GOT3 (cell line): ENCODE measurements at places on chromosomes 7 and 10.

GRCh38 chr10:104052431-104052830 is 33.2 kb downstream of the COL17A1 start:
- no peak for DNase-seq

DNA sequence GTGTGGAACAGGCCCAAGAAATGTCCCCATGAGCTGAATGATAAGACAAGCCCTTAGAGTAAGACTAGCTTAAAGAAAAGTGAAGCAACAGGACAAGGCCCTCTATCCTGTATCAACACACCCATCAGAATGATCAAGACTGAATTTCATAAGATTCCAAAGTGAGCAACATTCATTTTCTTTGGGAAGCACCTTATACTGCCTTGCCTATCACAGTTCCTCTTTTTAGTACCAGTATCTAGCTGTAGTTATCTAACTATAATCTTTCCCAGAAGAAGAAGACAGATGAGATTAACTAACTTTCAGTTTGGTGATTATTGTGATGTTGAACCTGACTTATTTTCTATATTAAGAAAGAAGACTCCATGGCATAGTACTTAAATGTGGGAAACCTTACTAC is 391.2 kb downstream of the PHTF2 start:
- DNase-seq = no peak

GRCh38 chr7:147308539-147308938 is 1191.9 kb downstream of the CNTNAP2 start:
- DNase-seq = no peak

- no peak for DNase-seq
Measured at GRCh38 chr10:66717231-66717981, 208.4 kb upstream of the LRRTM3 start.

- DNase-seq = no peak
Measured at GRCh38 chr10:64011912-64012714, 490.9 kb downstream of the REEP3 start.

- DNase-seq = peak; percentile 14
Measured at GRCh38 chr10:24360282-24361127, 151.6 kb downstream of the KIAA1217 start.

DNA sequence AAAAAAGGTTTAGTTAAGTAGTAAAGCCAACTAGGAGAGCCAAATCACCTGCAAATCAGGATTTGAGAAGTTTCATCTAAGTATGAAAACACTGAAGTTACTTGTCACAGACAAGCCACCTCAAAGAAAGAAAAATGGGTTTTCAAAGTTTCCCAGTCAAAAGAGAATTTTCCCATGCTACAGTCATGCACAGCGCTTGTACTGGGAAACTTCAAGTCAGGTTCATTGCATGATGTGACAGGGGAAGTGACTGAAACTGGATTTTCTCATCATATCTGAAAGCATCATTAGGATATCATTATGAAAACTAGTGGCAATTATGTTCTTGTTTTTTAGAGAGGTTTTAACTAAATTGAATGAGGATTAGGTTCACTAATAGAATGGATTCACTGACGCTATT is 167.0 kb downstream of the SGMS1 start:
- no peak for DNase-seq

GRCh38 chr10:33820531-33820930 is 486.1 kb upstream of the NRP1 start:
- no peak for DNase-seq

DNA sequence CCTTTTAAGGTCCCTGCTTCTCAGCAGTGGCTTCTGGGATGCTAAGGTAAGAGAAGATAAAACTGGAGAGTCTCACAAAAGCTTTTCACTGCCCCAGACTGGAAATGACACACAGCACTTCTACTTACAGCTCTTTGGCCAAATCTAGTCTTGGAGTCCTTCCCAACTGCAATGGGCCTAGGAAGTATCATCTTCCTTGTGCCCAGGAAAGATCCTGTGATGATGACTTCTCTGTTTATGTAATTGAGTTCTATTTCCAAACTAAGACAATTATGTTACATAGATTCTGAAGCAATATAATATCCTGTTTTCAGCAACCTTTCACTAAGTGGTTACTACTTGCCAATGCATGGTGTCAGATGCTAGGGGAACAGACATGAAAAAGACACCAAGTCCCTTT is 234.1 kb downstream of the PTEN start:
- DNase-seq = no peak

- DNase-seq = peak; percentile 49
Measured at GRCh38 chr7:134613623-134614347, 32.9 kb upstream of the BPGM start.

GRCh38 chr7:130854481-130854880 is 120.5 kb upstream of the KLF14 start:
- DNase-seq = no peak

- no peak for DNase-seq
Measured at GRCh38 chr10:101304316-101304715, 49.6 kb upstream of the BTRC start.

DNA sequence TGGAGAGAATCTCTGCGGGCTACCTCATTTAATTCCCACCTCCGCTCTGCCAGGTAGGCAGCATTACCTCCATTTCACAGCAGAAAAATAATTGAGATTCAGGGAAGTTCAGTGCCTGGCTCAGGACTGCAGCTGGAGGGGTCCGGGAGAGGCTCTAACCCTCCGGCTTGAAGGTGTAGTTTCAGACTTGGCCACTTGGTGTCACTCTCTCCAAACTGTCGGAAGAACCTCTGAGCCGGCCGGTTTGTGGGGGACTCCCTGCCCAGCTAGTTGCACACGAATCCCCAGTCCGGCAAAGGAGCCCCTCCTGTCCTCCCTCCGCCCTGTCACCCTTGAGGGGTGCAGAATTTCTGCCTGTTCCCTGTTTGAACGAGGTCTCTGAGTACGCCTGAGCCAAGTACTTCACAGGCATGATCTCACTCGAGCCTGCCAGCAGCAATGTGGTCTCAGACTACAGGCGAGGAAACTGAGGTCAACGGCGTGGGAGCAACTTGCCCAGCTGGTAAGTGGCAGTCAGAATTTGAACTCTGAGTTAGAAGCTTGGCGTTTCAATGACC is 144.7 kb upstream of the ZNF716 start:
- DNase-seq = no peak

DNA sequence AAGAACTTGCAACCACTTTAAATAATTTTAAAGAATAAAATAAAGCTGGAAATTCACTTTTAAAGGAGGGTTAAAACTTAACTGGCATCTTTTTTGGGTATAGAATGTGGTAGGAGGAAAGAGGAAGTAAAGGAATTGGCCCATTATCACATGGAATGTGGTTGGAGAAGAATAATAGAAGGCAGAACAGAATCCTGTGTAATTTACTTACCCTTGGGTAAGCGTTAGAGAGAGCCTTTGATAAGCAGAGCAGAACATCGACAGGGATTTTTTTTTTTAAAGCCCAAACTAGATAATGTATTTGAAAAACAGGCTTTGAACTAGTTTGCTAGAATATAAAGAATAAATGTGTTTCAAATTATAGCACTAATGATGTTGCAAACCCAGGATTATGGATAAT is 199.8 kb upstream of the KIAA1217 start:
- no peak for DNase-seq

- no peak for DNase-seq
Measured at GRCh38 chr7:24812305-24812945, 55.2 kb upstream of the GSDME start.

- DNase-seq = no peak
Measured at GRCh38 chr10:124161601-124162000, 68.2 kb upstream of the CHST15 start.

- DNase-seq = no peak
Measured at GRCh38 chr7:146486519-146486918, 369.9 kb downstream of the CNTNAP2 start.

- DNase-seq = no peak
Measured at GRCh38 chr7:44607141-44608068, 978 bp downstream of the OGDH start.

DNA sequence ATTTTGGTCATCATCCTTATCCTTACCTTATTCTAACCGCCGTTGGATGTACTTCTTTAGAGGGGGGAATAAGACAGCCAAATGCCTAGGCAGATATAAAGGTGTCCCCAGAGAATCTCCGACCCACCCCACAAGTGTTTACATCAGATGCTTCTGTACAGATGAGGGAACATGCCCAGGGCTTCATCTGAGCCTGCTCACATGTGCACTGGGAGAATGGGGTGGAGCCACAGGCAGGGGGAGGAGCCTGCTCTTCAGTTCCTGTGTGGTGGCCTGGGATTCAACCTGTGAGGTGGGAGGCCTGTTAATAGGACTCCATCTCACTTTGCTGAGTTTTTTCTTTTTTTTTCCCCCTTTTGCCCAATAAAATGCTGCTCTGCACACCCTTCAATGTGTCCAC is 27.6 kb upstream of the OPTN start:
- no peak for DNase-seq

GRCh38 chr7:112634107-112634506 is 153.3 kb downstream of the LSMEM1 start:
- no peak for DNase-seq

GRCh38 chr10:83078160-83078559 is 1061.1 kb upstream of the GHITM start:
- no peak for DNase-seq

- DNase-seq = no peak
Measured at GRCh38 chr7:157760004-157760730, 423.4 kb downstream of the DNAJB6 start.

GRCh38 chr10:131851346-131851745 is 49.5 kb upstream of the PPP2R2D start:
- no peak for DNase-seq

GRCh38 chr7:155231241-155231800 is 66.4 kb upstream of the INSIG1 start:
- DNase-seq = no peak

DNA sequence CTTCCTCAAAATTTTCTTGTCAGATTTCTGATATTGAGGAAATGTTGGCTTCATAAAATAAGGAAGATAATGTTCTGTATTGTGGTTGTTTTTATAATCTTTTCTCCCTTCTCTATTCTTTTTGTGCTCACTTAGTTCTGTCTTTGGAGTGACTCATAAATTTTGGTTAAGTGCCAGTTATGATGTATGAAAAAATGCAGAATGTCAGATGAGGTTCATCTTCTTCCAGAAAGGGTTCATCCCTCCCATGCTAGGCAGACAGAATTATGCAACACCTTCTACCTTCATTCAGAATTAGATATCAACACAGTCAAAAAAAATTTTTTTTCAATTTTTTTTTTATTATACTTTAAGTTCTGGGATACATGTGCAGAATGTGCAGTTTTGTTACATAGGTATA is 36.6 kb upstream of the CYP2C19 start:
- DNase-seq = no peak

GRCh38 chr10:100653957-100654781 is 91.2 kb upstream of the PAX2 start:
- DNase-seq = no peak

GRCh38 chr7:32937344-32938174 is 19.7 kb upstream of the FKBP9 start:
- DNase-seq = no peak

DNA sequence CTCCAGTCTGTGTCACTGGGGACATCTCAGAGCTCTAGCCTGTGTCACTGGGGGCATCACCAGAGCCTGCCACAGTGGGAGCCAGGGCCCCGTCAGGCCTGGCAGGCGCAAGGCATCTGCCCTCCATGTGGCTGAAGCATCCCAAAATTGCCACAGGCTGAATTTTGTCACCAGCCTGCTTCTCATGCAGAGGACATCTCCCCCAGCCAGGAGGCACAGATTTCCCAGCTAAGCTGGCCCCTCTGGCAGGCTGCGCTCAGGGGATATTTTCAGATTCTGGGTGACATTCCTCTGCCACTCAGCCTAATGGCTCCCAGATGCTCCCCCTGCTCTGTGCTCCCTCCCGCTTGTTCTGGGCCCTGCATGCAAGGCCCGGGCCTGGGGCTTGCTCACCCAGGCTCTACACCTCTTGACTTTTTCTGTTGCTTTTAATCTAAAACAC is 64.6 kb downstream of the COL13A1 start:
- no peak for DNase-seq

- no peak for DNase-seq
Measured at GRCh38 chr7:137166363-137166762, 177.2 kb downstream of the PTN start.

GRCh38 chr10:48701941-48702340 is 17.3 kb downstream of the WDFY4 start:
- no peak for DNase-seq

GRCh38 chr7:49295146-49295545 is 370.8 kb downstream of the CDC14C start:
- DNase-seq = no peak

- no peak for DNase-seq
Measured at GRCh38 chr7:36661135-36661840, 63.0 kb downstream of the AOAH start.

- DNase-seq = no peak
Measured at GRCh38 chr10:59432207-59432900, 70.0 kb upstream of the FAM13C start.

- DNase-seq = no peak
Measured at GRCh38 chr7:92292981-92293380, 47.2 kb downstream of the ANKIB1 start.

DNA sequence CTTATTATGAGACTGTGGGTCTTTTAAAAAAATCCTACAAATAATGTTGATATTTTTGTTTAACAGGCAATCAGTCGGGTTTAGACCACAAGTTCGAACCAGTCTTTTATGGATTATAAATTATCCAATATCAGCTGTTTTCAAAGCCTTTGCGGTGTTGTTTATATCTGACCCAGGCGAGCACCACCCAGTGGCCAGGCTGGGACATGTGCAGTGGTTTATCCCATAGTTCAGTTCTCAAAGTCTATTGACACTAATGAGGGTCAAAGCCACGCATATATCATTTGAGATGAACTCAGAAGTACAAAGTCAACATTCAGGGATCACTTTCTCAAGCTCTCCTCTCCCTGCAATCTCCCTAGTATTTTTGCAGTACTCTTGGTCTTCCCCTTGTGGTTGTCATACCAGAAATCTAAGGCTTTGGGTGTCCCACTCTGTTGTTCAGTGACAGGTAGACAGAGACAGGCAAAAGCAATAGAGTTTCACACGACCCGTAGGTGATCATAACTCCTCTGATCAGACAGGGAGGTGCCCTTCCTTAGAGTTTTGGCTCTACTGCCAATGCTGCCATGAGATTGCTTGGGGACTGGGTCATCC is 117.4 kb upstream of the POM121L12 start:
- DNase-seq = no peak

GRCh38 chr10:60735244-60735643 is 43.0 kb upstream of the CDK1 start:
- no peak for DNase-seq

DNA sequence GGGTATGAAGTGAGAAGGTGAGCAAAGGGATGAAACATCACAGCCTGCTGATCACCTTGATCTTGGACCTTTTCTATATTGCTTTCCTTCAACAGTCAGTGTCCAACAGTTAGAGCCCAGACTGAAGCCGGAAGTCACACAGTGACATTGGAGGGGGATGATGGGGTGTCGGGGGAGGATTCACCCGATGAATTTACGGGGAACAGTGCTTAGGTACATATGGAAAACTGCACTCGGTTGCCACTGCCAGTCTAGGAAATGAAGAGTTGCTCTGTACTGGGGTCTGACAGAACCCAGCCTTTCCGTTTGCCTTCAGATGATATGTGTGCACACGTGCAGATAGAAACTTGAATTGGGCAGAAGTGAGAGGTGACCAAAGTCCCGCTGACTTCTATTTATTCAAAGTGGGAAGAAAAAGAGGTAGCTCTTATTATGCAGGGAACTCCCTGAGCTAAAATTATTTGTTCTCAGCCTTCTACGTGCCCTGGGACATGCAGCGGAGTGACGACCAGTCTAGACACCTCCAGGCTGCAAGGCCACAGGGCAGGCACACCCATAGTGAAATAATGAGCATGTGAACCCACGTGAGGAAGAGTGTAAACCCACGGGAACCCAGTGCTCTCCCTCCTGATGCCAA is 107.2 kb upstream of the INHBA start:
- DNase-seq = no peak
